ENCODE measurements at places on chromosomes 7 and 10.

DNA sequence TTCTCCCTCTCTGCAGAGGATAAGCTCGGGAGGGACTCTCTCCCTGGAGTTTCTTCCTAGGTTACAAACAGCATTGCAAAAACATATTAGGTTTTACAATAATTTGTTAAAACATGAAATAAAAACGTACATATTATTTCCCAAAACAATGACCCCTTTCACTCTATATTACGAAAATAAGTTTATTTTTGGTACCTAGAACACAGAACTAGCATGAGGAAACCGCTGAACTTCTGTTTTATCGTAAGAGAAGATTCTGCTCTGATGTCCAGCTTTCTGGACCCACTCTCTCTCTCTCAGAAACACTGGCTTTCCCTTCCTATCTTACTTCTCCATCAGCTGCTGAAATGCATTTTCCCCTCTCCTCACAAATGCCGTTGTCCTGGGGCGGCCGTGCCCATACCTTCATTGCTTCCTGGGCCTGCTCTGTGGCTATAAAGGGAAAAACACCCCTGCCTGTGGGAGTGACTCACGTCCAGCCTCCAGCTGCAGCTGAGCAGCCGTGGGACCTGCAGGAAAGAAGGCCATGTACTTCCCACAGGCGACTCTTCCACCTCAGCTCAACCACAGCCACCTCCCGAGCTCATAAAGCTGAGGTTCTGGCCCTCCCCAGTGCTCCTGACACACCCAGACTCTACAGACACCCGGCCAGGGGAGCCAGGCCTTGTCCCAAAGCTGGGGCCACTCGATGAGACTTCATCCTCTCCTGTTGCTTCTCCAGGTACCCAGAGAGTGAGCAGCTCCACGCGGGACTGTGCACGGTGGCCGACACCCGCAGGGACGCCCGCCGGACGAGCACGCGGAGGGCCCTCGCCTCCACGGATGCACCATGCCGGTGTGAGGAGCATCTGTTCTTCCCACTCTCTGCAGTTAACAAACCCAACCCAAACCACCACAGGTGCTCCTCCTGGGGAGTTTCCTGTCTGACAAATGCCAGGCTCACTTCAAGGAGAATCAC is 3.1 kb downstream of the GPER1 start:
- no peak for DNase-seq

- DNase-seq, result peak; percentile 92
Measured at GRCh38 chr7:33933611-33934281, 28.4 kb downstream of the BMPER start.

- no peak for DNase-seq
Measured at GRCh38 chr10:30038781-30039536, 20.4 kb downstream of the JCAD start.

DNA sequence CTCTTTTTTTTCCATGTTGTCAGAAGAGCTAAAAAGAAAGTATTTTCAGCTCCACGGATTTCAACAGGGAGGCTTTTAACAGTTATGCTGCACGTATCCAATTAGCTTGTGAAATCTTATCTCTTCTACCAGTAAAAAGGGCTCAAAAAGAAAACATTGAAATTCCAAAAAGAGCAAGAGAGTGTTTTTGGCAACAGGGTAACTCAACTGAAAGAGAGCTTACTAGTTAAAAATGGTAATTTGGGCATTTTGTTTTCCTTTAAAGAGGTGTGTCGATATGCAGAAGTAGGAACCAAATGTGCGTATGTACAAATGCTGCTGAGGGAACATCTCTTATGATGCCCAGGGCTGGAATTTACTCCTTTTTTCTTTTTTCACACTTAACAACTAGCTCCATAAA is 292.8 kb downstream of the PRKG1 start:
- no peak for DNase-seq

DNA sequence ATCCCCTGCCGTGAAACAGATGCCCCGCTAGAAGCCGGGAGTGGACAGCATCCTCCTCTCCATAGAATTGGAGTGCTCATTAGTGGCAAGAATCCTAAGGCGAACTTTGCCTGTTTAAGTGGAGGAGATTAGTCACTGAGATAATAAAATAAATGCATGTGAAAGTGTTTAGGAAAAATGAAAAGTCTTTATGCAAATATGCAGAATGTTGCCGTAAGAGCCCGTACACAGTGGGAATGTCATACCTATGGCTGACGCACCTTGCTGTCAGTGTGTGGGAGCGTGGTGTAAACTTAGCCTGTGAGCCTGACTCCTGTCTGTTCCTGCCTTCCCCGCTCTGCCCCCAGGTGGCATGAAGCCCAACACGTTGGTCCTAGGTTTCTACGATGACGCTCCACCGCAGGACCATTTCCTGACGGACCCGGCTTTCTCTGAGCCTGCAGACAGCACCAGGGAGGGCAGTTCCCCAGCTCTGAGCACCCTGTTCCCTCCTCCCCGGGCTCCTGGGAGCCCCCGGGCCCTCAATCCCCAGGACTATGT is 1.7 kb upstream of the TRIP6 start:
- no peak for DNase-seq

Measured in RKO (cell line).